ENCODE measurements at places on chromosomes 2 and 18.

- no peak for DNase-seq
Observed at GRCh38 chr18:9404565-9405060, 70.0 kb downstream of the TWSG1 start.

DNA sequence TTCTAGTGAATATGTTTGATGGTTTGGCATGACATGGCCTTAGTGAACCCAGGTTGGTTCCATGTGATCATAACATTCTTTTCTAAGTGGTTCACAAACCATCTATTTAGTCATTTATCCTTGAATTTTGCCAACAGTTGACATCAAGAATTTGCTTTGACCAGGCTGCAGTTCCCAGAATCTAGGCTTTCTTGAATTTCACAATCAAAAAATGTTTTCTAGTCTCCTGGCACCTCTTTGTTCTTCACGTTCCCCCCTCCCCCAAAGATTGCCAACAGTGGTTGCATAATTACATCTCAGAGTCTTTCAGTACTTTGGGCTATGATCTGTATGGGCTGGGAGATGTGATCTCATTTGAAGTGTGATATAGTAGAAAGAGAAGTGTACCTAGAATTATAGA lies 124.0 kb downstream of the GATA6 start:
- no peak for DNase-seq

DNA sequence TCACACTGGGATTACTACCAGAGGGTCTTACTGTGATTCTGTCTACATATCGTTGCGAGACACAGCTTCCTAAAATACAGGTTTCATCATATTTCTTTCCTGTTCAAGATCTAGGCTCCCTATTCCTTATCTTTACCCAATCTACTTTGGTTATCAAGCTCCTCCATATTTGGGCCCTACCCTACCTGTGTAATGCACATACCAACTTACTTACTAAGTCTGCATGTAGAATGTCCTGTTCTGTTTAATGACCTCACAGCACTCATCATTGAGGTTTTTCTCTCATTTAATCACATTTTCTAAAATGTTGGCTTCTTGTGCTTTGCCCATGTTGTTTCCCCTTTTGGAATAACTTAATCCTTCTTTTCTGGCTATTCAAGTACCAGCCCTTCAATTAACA lies 551.1 kb downstream of the ZEB2 start:
- DNase-seq, result no peak

GRCh38 chr2:170715062-170715931 lies at the start of gene SP5:
Gene SP5, plus strand, starts transcription at chr2:170715337. Its CDS starts 176 bp downstream, at chr2:170715513.
- no peak for DNase-seq

- peak; percentile 2 for DNase-seq
Observed at GRCh38 chr2:67237288-67237687, 159.8 kb upstream of the ETAA1 start.

GRCh38 chr2:180933332-180933731 lies 47.1 kb upstream of the UBE2E3 start:
- no peak for DNase-seq

DNA sequence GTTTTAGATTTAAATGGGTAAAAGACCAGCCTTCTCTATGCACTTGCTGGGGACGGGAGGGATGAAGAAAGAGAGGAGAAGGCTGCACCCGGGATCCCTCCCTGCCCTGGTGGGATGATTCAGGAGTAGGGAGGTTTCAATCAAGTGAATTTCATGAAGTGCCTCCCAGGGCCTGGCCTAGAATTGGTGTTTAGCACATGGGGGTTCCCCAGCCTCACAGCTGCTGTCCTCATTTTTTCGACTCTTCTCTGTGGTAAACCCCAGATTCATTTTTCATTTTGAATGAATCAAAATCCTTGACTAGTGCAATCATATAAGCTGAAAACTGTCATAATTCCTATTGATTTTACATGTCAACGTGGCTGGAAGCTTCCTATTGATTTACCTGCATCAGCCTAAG lies 81.1 kb downstream of the LPIN1 start:
- no peak for DNase-seq

All from kidney glomerular epithelial cell (primary cell).